Effector CD4-positive, alpha-beta T cell (primary cell): ENCODE measurements at places on chromosomes 16 and 17.

DNA sequence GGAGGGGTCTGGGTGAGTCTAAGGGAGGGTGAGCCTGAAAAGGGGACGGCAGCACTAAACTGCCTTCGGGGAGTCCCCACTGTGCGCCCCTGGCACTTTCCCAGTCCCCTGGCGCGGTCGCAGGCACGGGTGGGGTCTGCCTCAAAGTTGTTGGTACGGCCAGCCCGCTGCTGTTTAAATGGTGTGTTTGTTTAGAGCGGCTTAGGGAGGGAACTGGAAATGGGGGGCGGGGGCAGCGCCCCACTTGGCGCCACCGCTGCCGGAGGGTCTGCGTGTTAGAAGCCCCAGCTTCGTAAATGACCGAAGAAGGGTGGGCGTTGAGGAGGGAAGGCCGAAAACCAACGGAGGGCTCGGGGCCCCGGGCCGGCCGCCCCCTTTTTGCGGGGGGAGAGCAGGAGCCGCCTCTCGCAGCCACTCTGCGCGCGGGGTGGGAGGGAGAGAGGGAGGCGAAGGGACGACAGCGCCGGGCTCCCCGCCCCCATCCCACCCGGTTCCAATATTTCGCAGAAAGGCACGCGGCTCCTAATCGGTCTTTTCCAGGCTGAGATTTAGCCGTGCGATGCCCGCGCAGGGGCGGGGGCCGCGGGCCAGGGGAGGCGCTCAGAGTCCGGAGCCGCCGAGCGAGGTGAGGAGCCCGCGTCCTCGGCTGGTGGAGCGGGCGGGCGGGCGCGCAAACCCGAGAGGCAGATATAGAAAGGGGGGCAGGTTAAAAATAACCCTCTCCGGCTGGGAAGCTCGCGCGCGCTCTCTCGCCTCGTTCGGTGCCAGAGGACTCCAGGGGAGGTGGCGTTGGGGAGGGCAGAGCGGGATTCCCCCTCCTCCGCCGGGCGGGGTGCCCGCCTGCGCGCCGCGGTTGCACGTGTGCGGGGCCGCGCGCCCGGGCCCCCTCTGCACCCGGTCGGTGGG is 54.9 kb downstream of the SREBF1 start:
- no peak for DNase-seq

GRCh38 chr16:47073223-47074155 is 70.3 kb downstream of the NETO2 start:
- DNase-seq, result no peak

- no peak for DNase-seq
These were observed 273.8 kb downstream of the FOXL1 start for GRCh38 chr16:86852135-86852534.

DNA sequence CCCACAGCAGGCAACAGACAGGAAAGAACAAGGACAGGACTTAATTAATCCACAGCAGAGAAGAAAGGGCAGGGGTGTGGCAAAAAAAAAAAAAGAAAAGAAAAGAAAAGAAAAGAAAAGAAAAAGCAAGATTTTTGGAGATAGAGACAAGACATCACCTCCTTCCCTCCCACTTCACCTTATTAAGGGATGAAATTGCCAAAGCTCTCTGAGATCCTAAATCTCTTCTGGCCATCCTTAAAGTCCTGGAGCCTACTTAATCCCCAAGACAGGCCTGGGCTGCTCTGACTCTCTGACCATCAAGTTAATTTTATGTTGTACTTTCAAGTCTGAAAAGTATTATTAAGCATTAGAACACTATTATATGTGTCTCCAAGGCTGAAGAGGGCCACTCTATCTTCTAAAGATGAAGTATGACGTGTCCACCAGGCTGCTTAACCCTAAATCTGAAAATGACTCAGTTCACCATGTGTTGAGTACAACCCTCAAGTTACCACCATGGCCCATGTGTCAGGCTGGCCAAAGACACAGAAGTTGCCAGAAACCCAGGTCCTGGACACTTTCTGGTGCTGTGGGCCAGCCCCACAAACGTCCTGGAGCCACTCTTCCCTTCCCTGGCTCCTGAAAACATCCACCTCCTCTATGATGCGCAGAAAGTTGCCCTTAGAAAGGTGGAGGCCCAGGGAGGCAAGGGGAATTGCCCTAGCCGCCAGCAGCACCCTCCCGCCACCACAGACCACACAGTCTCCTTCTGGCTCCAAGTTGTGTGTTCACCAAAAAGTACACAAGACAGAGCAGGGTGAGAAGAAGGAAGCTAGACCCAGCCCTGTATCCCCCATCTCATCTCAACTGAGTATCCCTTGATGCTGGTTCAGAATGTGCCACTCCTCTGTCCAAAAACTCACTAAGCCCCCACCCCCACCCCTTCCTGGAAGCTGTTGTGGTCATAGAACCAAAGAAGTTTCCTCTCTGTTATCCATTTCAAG is 2.7 kb downstream of the SOCS1 start:
- peak; percentile 38 for DNase-seq

- no peak for DNase-seq
These were observed 2.7 kb downstream of the ACOX1 start for GRCh38 chr17:75976175-75976848.

- no peak for DNase-seq
These were observed at the start of gene WIPI1 for GRCh38 chr17:68457168-68457538. Gene WIPI1, minus strand, starts transcription at chr17:68457496. Its CDS starts 75 bp downstream, at chr17:68457421.

GRCh38 chr16:88558457-88559442 is 11.5 kb upstream of the ZC3H18 start:
- no peak for DNase-seq

- DNase-seq, result no peak
These were observed 4.9 kb upstream of the RUSF1 start for GRCh38 chr16:31513126-31513525.

- DNase-seq, result no peak
These were observed 493.7 kb upstream of the ERCC4 start for GRCh38 chr16:13426269-13426668.

DNA sequence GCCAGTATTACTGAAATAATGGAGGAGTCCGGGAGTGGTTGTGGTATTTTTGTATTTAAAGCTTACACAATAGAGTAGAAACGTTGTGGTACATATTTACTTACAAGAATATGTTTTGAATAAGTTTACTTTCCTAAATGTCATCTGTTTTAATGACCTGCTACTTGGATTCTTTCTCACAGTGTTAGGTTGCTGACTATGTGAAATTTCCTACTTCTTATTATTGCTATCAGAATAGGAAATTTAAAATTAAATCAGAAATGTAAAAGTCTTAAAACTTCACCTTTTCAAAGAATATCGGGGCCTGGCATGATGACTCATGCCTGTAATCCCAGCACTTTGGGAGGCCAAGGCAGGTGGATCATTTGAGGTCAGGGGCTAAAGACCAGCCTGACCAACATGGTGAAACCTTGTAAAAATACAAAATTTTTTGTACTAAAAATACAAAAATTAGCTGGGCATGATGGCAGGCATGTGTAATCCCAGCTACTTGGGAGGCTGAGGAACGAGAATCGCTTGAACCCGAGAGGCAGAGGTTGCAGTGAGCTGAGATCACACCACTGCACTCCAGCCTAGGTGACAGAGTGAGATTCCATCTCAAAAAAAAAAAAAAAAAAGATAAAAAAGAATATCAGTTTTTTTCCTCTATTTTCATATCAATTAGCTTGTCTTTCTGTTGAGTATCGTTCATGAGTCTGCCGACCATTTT is 77.8 kb downstream of the VMP1 start:
- DNase-seq, result no peak

DNA sequence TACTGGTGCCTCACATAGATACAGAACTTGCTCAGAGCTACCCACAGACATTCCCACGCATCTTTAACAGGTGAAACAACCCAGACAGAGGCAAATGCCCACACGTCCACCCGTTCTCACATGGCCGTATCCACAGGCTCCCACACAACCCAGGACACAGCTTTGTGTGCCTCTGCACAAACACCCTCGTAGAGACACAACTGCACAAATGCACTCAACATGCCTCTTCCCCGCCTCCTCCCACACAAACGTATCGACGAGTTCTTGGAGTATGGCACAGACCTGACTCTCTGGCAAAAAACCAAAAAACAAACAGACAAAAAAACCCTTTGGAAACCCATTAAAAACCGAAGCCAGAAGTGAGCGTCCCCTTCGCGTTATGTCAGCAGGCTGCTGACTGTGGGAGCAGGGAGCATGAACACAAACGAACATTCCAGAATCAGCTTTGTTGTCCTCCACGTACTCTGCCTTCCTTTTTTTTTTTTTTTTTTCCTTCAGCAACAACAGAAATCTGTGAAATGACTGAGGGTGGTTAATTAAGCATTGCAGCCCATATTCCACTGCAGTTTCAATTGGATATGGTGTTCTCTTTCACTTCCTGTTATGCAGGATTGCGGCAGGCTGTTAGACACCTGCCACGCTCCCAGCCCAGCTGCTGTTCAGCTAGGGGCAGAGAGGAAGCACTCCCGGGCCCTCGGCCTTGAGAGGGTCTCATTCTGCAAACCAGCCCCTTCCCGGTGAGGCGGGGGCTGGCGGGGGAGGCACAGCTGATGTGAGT is 313.7 kb downstream of the MAF start:
- DNase-seq, result no peak

GRCh38 chr16:59339871-59340270 is 605.8 kb upstream of the GOT2 start:
- no peak for DNase-seq

DNA sequence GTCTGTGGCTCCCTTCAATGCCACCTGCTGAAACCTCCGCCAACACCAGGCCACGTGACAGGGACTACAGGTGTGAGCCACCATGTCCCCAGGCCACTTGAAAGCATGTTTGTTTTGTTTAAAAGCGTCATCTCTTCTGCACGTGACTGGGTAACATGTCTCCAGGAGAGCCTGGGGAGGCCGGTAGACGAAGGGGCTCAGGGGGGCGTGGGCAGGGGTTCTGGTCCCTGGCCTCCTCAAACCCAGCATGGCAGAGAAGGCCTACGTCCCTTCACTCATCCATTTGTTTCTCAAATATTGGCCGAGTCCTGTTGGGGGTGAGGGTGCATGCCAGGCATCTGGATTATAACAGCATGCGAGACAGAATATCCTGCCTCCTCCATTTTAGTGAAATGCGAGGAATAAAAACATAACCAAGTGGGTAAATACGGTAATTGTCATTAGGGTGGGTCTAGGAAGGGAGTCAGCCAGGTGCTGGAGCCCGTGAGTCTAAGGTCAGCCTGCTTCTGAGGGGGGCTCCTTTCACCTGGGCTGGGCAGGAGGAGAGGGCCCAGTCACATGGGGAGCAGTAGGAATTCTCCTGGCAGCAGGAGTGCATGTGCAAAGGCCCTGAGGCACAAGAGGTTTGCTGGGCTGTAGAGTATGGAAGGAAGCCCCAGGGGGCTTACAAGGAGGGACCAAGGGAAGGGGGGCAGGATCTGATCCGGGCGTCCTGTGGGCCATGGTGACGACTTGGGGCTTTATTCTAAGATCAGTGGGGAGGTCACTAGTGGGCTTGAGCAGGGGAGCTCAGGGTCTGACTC is 26.8 kb upstream of the CIBAR2 start:
- no peak for DNase-seq

DNA sequence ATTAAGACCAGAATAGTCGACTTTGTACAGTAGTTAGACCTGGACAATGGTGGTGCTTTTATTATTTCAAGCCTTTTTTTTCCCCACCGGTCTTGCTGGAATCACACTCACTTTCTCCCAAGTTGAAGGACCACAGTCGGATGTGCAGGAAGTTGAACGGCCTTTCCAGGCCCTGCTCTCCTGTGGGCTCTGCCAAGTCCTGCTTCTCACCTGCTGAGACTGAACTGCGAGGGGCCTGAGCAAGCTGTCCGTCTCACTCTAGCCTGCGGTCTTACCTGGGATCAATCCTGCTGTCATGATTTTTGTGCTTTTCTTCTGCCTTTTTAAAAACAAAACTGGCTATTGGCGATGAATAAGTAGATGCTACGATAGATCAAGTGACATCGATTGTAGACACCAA is 1.3 kb downstream of the TLCD3A start:
- no peak for DNase-seq

DNA sequence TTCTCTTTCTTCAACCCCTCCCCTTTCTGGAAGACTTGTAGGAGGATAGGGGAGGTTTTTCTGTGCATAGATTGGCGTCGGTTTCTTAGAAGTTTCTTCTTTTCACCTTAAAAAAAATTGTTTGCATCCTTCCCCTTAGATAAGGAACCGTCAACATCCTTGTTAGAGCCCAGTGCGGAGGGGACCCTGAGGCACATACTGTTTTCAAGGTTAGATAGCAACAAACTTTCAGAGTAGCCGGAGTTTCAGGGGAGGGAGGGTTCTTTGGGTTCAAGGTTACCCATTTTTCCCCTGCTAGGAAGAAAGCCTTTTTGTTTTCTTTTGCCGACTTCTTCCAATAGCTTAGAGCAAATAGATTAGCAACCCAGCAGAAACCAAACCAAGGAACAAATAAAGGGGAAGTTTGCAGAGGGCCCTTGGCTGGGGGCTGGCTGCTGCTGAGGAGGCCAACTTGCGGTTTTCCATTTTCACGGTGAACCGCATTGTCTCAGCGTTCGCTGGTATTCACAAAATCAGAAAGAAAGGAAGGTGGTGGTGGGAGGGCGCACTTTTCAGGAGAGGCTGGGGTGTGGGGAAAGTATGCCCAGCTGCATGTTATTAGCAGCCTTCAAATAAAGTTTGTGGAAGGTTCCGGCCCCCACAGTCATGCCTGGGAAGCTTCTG is 28.8 kb downstream of the MSI2 start:
- no peak for DNase-seq
